ENCODE measurements at places on chromosomes 2 and 18. TPM values are rescaled to one million over a fixed set of nuclear protein-coding genes. Genes with fewer than 3 reads are reported as not detected.

The ADD2 gene
- 15.9 TPM for polyA plus RNA-seq

The APCDD1 gene
- 0.79 TPM for polyA plus RNA-seq

DNA sequence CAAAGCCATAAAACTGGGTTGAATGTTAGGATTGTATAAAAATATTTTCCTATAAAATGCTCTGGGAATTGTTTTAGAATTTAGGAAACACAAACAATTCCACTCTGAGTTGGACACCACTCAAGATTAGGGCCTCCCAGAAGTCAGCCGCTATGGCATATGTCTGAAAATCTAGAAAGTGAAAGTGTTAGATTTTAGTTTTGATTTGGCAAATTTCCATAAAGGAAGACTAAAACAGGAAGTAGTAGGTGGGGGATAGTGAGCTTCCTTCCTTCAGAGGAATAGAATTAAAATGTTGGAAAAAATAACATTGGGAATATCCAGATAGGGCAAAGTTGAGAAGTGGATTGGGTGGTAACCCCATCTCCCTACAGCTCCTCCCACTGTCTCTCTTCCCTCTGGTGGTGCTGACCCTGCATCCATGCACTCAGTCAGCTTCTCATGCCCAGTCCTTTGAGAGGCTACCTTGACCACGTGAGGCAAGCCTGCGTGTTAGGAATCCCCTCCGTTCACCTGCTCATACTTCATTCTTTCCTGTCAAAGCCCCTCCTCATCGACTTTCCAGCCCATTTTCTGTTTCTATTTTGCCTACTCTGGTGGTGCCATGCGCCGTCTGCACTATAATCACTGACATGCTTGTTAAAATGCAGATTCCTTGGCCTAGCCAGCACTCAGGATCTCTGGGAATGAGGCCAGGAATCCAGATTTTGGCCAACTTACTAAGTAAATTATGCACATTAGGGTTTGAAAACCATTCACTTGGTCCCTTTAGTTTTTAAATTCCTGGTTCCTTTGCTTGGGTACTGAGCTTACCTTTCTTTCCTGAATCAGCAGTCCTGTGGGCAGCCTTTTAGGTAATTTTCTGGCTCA lies 83.5 kb downstream of the POLE4 start:
- no peaks in the 10 kb centered on the region for H3K4me1 ChIP-seq
- no peaks in the 10 kb centered on the region for H3K36me3 ChIP-seq
- H3K27me3 ChIP-seq: no peaks in the 10 kb centered on the region
- no peak overlapping the region for H3K4me3 ChIP-seq
- H3K27ac ChIP-seq: no peak overlapping the region

- no peak overlapping the region for H3K4me3 ChIP-seq
- no peaks in the 10 kb centered on the region for H3K4me1 ChIP-seq
- no peak overlapping the region for H3K27ac ChIP-seq
- DNase-seq: peak; percentile 56
Measured at GRCh38 chr2:48946449-48947048, 191.0 kb upstream of the LHCGR start.

DNA sequence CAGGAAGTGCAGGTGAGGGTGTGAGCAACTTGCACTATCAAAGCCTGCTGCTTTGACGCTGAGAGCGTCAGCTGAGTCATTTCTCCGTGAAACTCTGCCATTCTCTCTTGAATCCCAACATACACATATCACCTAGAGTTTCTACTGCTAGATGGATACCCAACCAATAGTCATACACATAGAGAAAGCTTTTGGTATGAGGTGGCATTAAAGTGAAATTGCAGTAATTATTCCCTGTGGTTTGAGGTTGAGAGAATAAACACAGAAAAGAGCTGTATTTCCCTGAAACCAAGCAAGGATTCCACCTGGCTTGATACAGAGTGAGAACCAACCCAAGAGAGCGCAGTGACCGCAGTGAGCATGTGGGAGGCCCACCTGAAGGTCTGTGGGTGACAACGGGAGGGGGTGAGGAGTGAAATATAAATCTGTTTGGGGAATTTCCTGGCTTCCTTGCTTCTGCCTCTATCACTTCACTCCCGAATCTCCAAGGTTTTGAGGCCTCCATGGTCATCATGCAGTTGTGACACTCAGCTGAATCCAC lies 28.8 kb upstream of the TMEM18 start:
- no peaks in the 10 kb centered on the region for H3K36me3 ChIP-seq
- no peak overlapping the region for H3K4me3 ChIP-seq
- no peaks in the 10 kb centered on the region for H3K4me1 ChIP-seq
- no peaks in the 10 kb centered on the region for H3K27me3 ChIP-seq
- no peak overlapping the region for H3K27ac ChIP-seq
- no peak for DNase-seq

GRCh38 chr2:6418291-6418690 lies 447.4 kb downstream of the CMPK2 start:
- no peak overlapping the region for H3K27ac ChIP-seq
- no peak overlapping the region for H3K4me3 ChIP-seq
- H3K27me3 ChIP-seq: no peaks in the 10 kb centered on the region
- H3K4me1 ChIP-seq: peaks cover 3% of the 10 kb centered on the region

DNA sequence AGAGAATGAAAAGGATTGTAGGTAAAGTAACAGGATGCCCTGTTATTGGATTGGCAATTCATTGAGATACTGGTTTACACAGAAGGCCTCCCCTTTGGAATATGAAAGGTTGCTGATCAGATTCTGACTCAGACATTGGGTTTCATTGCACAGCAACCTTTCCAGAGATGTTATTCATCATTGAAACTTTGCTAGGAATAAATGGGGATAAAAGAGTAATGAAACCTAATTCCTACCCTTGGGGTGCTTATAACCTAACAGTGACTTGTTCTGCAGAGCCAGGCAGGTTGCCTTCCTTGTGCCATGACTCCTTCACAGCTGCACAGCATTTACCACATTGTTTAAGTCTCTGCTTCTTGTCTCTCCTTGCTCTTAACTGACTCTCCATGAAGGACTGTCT lies 5.0 kb downstream of the NAB1 start:
- no peak overlapping the region for H3K4me3 ChIP-seq
- H3K27me3 ChIP-seq: no peaks in the 10 kb centered on the region
- H3K36me3 ChIP-seq: no peaks in the 10 kb centered on the region

- no peak overlapping the region for H3K27ac ChIP-seq
- H3K36me3 ChIP-seq: no peaks in the 10 kb centered on the region
- no peak for DNase-seq
- no peaks in the 10 kb centered on the region for H3K4me1 ChIP-seq
- H3K27me3 ChIP-seq: no peaks in the 10 kb centered on the region
Measured at GRCh38 chr2:239607517-239608191, 206.8 kb upstream of the HDAC4 start.

The ALLC gene
- polyA plus RNA-seq: not detected

The RIT2 gene
- polyA plus RNA-seq: not detected

DNA sequence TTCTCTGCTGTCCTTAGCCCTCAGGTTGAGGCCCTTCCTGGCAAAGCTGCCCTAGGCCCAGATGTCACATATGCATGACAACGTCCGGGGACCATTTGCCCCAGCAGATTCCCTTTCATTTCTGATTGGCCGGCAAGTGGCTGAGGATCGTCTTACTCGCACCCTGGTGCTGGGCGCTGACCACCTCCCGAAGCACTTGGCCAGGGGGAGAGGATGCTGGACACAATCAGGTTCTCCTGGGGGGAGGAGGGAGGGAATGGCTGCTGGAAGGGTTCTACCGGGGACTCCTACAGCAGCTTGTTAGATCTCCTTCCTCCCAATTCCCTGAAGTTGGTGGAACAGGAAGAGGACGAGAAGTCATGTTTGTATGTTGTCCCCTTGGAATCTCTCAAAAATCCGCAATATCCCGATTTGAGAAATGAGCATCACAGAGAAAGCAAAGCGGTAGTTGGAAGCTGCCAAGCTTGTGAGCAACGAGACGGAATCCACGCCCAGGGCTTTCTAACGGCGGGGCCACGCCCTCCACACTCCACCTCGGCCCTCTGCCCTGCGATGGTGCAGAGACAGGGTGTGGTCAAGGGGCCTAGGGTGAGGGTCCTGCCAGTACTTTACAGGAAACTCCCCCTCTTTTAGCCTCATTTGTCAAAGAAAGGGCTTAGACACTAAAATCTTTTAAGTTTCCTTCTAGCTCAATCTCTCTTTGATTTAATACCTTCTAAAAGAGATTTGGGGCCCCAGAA lies 61.8 kb upstream of the YWHAQ start:
- H3K4me1 ChIP-seq: no peaks in the 10 kb centered on the region
- H3K27ac ChIP-seq: no peak overlapping the region
- H3K36me3 ChIP-seq: no peaks in the 10 kb centered on the region
- no peak for DNase-seq

DNA sequence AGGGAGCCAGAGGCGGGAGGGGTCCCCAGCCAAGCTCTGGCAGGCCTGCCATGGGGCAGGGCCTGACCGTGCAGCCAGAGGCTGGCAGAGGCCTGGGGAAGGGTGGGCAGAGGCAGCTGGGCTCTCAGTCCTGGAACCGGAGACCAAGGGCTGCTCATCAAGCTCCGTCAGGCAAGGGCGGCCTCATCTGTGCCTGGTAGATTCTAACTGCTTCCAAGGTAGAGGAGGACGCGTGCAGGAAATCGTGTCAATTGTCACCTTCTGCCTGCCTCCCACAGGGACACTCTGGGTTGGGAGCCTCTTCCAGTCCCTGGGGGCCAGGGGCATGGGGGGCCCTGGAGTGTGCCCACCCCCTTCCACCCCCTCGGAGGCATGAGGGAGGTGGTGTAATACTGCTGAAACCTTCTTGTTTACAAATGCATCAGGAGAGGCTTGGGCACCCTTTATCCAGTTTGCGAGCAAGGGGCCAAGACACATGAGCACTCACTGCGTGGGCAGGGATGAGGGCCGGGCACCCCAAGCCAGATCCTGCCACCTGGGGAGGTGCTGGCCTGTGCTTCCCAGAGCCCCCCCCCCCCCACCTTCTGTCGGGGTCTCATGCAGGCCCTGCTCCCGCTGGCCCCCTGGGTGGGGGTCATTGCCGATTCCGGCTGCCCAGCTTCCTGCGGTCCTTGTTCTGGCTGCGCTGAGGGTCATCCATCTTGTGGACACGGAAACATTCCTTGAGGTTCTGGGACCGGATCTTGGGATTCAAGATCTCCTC lies 9.0 kb downstream of the SNORC start:
- H3K4me3 ChIP-seq: no peak overlapping the region
- H3K4me1 ChIP-seq: peaks cover 17% of the 10 kb centered on the region
- DNase-seq: no peak
- H3K36me3 ChIP-seq: no peaks in the 10 kb centered on the region
- H3K27me3 ChIP-seq: peaks cover 24% of the 10 kb centered on the region
- no peak overlapping the region for H3K27ac ChIP-seq

All from B cell (primary cell).